ENCODE measurements at places on chromosomes 5 and 9.

DNA sequence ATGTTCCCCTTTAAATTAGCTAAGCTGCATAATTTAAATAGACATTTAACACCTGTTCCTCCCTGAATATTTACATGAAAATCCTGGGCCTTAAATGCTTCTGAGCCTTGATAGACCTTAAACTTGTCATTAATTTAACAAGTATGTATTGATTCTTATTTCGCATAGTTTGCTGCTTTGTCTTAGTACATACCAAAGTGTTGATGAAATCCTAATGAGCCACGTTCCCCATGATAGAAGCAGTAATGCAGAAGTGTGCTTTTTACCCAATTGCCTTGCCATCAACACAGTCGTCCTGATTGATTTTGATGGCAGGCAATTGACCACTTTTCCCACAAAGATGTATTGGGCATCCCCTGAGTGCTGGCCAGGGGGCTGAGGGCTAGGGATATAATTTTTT lies 213.5 kb downstream of the SGCD start:
- DNase-seq = no peak

- peak; percentile 75 for DNase-seq
Observed at GRCh38 chr9:6944093-6944551, 186.3 kb downstream of the KDM4C start.

DNA sequence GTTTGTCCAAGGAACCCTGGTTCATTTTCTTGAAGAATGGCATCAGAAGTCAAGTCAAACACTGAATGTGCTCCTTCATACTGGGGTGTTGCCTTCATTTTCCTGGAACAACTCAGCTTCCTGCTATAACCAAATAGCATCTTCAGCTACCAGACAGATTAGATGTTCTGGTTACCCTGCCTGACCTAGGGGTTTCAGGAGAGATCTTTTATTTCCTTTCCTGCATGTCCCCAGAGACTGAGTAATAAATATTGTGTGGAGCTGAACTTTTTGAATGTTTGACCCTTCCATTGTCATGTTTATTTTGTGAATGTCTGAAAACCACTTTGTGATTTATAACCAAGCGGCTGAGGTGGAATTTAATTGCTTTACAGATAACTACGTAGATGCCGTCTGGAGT lies 147.1 kb downstream of the IRX1 start:
- no peak for DNase-seq

DNA sequence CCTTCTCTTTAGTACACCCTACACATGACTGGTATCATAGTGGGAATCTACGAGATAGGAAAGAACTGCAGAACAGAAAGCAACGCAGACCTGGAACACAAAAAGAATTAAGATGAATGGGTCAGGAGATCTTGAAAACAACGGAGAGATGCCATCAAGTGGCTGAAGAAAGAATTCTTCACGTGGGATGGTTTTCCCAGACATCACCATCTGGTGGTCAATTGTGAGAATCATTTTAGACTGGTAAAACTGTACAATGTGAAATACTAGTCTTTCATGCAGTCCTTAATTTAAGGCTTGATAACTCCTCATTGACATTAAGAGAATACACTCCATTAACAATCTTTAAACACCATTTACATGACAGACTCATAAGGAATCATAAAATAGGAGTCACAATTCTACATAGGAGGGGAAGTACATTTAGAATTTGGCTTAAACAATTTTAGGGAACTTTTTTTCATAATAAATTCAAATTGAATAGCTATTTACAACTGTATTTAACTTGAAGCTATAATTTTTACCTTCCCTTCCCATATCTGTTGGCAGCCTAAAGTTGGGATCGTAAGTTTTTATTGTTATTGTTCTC lies 128.4 kb upstream of the TRPM3 start:
- peak; percentile 73 for DNase-seq

DNA sequence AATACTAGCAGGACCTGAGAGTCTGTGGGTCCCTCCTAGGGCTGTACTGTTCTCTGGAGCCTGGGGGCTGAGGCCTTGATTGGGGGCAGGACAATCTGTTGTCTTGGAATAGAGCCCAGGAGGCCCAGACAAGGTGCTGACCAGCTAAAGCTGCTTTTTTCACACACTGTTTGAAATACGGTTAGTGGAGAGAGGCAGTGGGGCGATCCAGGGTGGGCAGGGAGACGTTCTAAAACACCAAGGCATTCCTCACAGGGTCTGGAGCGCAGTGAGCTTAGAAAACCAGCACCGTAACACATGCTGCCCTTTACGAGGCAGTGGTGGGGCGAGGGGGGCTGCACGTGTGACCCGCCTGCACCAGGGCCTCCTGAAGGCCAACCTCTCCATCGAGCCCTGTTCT lies 55.1 kb downstream of the EHMT1 start:
- DNase-seq = no peak

DNA sequence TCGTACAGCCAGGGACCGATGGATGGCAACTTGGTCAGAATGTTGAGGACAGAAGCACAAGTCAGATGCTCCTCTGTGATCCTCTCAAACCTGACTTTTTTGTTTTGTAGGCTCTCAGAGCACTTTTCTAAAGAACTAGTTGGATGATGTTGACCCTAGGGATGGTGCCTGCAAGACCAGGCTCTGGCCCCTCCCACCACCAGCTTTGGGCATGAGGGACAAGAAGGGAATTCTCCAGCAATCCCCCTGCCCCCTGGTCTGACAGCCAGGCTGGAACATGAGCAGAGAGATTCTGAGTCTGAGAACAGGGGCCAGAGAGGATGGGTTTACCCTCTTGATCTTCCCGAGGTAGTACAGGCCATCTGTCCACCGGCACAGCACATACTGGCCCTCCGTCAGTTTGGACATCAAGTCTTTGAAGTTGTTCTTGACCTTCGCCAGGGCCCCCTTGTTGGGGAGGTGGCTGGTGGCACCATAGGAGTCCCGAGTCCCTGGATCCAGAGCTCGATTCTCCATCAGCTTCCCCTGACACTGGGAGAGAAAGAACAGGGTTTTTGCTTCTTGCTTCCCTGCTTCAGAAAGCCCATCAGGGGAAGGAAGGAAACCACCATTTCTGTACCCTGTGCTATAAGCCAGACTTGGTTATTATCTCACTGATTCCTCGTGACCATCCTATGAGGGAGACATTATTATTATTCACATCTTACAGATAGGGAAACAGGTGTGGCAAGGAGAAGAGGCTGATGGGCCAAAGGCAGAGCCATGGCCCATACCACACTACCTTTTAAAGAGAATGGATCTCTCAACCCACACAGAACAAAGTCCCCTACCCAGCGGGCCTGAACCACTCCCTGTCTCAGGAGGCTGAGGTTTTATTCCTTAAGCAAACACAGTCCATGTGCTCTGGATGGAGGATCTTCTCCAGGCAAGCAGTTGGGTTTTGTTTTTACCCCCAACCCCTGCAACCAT lies 2.5 kb downstream of the PHF19 start:
- DNase-seq = no peak

DNA sequence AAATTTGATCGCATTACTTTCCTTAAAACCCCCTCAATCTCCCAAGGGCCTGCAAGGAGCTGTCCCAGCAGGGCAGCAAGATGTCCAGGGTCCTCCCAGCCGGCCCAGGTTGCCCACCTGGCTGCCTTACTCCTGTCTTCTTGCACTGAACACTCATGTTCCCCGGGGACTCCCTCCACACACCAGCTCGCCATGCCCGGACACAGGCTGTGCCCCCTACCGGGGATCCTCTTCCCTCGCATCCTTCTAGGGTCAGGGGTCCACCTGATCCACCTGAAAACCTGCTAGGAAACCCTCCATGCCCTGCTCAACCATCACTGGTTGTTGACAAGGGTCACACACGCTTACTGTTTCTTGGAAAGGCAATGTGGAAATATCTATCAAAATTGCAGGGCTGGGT lies 172.0 kb upstream of the MSX2 start:
- no peak for DNase-seq

DNA sequence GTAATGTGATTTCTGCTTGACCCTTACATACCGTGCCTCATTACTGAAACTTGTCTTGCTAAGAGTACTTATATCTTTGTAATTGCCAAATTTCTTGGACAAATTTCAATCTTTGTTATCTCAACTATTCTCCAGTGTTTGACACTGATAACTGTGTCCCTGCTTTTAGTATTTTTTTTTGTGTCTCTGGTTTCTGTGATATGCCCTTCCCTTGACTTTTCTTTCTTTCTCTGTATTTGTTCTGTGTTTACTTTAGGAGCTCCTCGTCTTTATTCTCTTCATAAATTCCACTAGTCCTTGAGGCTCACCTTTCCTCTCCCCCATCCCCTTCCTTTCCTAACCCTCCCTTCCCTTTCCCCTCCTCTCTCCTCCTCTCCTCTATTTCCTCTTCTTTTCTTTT lies 123.7 kb upstream of the FBXL17 start:
- no peak for DNase-seq

DNA sequence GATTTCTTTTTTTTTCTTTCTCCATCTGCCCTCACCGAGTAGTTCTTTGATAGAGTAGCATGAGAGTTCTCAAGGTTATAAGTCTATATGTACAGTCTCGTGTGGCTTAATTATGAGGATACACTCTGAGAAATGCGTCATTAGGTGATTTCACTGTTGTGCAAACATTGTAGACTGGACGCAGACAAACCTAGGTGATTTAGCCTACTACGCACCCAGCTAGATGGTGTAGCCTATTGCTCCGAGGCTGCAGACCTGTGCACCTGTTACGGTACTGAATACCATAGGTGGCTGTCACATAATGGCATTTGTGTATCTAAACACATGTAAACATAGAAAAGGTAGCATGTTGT lies 26.9 kb upstream of the CORO2A start:
- DNase-seq = no peak

- DNase-seq = no peak
Observed at GRCh38 chr9:135008416-135008815, 79.1 kb upstream of the OLFM1 start.

GRCh38 chr5:86542532-86542931 lies 75.2 kb upstream of the COX7C start:
- no peak for DNase-seq

DNA sequence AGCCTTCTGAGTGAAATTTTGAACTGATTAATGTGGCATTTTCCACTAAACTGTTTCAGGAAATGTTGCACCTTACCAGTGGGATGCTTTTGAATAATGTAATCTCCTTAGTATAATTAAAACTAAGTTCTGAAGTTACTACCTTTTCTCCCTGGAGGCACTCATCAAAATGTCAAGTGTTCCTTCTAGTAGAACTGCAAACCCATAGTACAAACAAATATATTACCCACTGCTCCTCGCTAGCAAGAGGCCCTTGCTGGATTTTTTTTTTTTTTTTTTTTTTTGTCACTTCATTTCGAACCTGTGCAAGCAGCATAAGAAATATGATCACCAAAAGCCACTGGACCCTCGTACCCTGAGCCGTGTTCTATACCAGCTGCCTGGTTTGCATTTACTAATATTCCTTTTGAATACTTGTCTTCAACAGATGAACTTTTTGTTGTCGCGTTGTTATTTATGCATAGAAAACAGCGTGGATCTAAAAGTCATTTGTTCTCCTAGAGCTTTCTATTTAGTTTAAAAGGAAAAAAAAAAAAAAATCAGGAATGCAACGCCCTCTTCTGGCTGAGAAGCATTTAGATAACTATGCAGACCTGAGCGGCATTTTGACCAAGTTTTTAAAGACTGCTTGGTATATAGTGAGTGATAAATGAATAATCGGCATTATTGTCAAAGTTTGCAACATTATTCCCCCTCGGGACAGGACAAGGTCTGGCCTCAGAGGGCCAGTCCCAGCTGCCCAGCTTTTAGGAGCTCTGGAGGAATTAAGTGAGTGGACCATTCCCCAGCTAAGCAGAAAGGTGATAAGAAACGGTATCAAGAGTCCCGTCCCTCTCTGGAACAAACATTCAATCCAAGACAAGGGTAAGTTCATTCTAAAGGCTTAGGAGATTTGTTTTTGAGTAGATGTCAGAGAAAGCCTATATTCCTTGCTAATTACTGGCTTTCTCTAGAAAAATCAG lies 162.5 kb upstream of the KIF2A start:
- DNase-seq = peak; percentile 56

DNA sequence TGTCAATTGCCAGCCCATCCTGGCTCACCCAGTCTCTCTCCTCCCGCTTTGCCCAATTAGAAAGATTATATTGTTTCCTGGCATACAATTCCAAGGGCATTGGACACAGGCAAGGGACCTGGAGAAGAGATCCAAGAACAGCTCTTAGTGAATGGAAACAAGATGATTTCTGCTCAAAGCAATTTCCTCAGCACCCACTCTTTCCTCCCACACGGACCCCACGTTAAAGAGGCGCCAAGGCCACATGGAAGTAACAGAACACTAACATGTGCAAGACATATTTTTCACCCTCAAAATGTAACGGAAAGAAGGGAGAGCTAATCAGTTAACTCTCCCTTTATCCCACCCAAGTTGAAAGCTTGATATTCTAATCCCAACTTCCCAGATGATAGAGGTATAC lies 111.2 kb downstream of the LHFPL2 start:
- DNase-seq = no peak

DNA sequence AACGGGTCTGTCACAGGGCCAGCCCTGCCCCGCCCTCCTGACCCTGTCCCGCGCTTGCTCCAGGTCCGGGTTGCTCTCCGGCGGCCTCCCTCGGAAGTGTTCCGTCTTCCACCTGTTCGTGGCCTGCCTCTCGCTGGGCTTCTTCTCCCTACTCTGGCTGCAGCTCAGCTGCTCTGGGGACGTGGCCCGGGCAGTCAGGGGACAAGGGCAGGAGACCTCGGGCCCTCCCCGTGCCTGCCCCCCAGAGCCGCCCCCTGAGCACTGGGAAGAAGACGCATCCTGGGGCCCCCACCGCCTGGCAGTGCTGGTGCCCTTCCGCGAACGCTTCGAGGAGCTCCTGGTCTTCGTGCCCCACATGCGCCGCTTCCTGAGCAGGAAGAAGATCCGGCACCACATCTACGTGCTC lies 4.2 kb downstream of the B4GALT7 start:
- DNase-seq = no peak

DNA sequence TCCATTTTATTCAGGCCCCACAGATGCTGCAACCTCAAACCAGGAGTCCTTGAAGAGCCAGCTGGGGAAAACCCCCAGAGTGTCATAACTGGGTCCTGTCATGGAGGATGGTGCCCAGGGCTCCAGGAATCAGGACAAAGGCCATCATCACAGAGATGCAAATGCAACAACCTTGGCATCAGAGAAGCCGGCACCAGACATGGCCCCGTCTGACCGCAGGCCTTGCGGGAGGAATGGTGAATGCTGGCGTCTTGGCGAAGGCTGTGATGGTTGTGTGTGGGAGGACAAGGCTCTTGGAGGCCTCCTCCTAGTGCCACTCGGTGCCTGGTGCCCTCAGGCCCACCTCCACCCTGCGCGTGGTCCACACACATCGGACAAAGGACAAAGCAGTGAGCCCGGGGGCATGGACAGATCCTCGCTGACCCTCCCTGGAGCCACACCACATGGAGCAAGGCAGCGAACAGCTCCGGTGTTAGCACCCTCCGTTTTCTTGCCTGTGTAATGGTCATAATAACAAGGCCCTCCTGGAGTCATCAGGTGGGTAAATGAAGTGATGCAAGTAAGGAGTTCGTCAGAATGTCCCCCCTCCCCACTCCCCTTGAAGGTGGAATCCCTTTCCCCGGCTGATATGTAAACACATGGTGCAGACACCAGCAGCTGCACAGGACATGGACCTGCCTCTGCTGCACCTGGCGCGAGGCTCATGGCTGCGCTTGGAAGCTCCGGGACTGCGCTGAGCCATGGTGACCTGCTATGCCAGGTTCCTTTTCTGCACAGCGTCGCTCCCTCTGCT lies 380.7 kb downstream of the IRX2 start:
- no peak for DNase-seq

- peak; percentile 92 for DNase-seq
Observed at GRCh38 chr5:34656001-34656699, at the start of gene RAI14. TSS of gene RAI14 (plus strand) at chr5:34656328. CDS start at chr5:34686920, 30,592 bp downstream.

GRCh38 chr5:125325488-125326149 lies 579.2 kb upstream of the ZNF608 start:
- DNase-seq = no peak

GRCh38 chr5:135880278-135880677 lies 15.4 kb downstream of the IL9 start:
- DNase-seq = peak; percentile 47

Data from ELR (cell line).